Muscle of leg (tissue), 16 donors: ENCODE measurements at places on chromosomes 12 and 14. TPM values are rescaled to one million over a fixed set of nuclear protein-coding genes. Genes with fewer than 3 reads are reported as not detected.

- peaks cover 98% of the 10 kb centered on the region for H3K36me3 ChIP-seq
- no peak overlapping the region for H3K27ac ChIP-seq
- no peak for DNase-seq
- no peaks in the 10 kb centered on the region for H3K27me3 ChIP-seq
Observed at GRCh38 chr12:124347335-124347734, 52.4 kb downstream of the RFLNA start.

DNA sequence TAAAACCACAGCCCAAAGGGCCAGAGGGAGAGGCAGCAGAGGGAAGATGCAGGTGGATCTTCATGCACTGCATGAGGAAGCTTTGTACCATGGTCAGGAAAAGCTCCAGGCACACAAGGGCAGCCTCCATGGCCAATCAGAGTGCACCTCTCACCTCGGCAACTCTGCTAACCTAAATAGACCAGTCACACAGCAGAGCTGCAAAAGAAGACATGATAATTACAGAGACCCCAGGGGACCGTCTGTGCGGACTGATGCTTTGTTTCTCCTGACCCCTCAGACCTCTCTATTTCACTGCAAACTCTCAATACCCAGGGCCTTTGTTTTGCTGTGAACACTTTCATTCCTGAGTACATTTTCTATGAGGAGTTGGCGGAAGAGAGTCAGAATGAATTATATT lies 10.7 kb upstream of the TCL1B start:
- no peak overlapping the region for H3K27ac ChIP-seq
- no peak overlapping the region for H3K4me3 ChIP-seq
- H3K36me3 ChIP-seq, result no peaks in the 10 kb centered on the region
- no peak for DNase-seq
- H3K27me3 ChIP-seq, result peaks cover 4% of the 10 kb centered on the region

TSPAN11 gene
- 9.0 TPM for polyA plus RNA-seq

DNA sequence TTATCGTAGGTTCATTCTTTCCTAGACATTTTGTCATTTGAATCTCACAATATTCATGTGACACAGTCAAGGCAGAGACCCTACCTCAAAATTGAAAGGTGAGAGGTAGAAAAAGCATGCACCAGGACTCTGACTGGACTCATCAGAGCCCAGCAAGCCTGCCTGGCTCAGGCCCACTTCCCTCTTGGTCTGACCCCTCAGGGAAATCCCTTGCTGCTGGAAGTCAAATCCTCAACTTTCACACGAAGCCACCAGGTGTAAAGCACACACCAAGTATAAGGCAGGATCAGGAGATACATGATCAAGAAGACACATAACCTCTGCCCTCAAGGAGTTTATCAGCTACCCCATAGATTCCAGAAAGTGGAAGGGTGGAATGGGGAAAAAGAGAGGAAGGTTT lies 18.8 kb downstream of the NIN start:
- H3K4me3 ChIP-seq, result no peak overlapping the region
- peaks cover 5% of the 10 kb centered on the region for H3K36me3 ChIP-seq
- DNase-seq, result no peak
- no peak overlapping the region for H3K27ac ChIP-seq

TOMM20L gene
- 0.88 TPM for polyA plus RNA-seq

DNA sequence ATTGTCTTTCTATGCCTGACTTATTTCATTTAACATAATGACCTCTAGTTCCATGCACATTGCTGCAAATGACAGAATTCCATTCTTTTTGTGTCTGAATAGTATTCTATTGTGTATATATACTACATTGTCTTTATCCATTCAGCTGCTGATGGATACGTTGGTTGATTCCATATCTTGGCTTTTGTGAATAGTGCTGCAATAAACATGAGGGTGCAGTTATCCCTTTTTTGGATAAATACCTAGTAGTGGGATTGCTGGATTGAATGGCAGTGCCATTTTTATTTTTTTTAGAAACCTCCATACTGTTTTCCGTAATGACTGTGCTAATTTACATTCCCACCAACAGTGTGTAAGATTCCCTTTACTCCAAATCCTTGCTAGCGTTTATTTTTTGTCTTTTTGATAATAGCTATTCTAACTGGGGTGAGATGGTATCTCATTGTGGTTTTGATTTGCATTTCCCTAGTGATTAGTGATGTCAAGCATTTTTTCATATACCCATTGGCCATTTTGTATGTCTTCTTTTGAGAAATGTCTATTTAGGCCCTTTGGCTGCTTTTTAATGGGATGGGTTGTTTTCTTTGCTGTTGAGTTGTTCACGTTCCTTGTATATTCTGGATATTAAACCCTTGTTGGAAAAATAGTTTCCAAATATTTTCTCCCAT lies 2.3 kb downstream of the OAS2 start:
- H3K36me3 ChIP-seq, result no peaks in the 10 kb centered on the region
- no peak overlapping the region for H3K27ac ChIP-seq
- H3K4me1 ChIP-seq, result peaks cover 16% of the 10 kb centered on the region

VDR gene
- 0.51 TPM for polyA plus RNA-seq

SIRT4 gene
- 4.1 TPM for polyA plus RNA-seq

MFAP5 gene
- 151 TPM for polyA plus RNA-seq

DNA sequence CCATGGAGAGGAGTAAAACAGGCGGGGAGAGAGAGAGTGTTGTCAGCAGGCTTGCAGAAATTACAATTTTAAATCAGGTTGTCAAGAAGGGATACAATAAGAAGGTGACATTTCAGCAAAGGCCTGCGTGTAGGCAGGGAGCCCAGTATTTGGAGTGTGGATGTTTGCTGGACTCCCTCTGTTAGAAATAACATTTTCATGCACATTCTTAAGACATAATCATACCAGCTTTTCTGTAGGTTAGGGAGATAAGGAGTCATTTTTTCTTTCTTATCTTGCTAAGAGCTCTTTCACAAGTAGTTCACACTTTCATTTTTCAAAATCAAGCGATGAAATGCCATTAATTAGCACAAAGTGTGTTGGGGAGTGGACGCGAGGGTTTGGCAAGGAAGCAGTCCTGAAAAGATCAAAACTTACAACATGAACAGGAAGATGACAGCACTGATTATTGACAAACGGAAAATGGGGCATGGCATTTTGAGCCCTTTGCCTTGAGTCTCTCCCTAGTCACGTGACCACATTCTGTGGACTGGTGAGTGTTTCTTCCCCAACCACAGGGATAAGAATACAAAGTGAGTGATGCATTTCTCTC lies 160.2 kb downstream of the DAD1 start:
- peaks cover 10% of the 10 kb centered on the region for H3K4me1 ChIP-seq
- H3K27ac ChIP-seq, result no peak overlapping the region
- no peak overlapping the region for H3K4me3 ChIP-seq
- no peaks in the 10 kb centered on the region for H3K36me3 ChIP-seq

- H3K27ac ChIP-seq, result no peak overlapping the region
- H3K27me3 ChIP-seq, result no peaks in the 10 kb centered on the region
- DNase-seq, result no peak
- H3K4me1 ChIP-seq, result peaks cover 31% of the 10 kb centered on the region
- H3K36me3 ChIP-seq, result no peaks in the 10 kb centered on the region
- H3K4me3 ChIP-seq, result no peak overlapping the region
Observed at GRCh38 chr12:11767798-11768197, 118.3 kb downstream of the ETV6 start.

DNA sequence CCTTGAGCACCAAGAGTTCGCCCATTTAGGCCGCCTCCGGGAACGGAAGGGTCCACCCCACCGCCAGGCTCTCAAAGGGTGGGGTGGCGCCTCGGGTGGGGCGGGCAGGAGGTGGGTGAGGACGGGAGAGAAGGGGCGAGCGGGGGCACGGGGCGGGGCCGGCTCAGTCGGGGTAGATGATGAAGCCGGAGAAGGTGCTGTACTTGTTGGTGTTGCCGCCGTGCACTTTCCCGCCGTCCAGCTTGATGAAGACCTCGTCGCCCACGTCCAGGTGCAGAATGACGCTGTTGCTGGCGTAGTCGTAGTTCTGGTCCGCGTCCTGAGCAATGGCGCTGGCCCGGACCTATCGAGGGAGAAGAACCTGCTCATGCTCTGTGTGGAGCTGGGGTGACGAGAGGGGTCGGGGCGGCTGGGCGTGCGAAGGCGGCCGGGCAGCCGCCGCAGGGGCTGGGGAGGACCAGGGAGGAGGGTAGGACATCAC lies 4.1 kb downstream of the C1QL4 start:
- no peak overlapping the region for H3K4me3 ChIP-seq
- DNase-seq, result no peak
- peaks cover 12% of the 10 kb centered on the region for H3K36me3 ChIP-seq
- no peak overlapping the region for H3K27ac ChIP-seq
- peaks cover 68% of the 10 kb centered on the region for H3K27me3 ChIP-seq

OLR1 gene
- polyA plus RNA-seq, result 0.38 TPM

EML5 gene
- polyA plus RNA-seq, result 1.2 TPM

DNA sequence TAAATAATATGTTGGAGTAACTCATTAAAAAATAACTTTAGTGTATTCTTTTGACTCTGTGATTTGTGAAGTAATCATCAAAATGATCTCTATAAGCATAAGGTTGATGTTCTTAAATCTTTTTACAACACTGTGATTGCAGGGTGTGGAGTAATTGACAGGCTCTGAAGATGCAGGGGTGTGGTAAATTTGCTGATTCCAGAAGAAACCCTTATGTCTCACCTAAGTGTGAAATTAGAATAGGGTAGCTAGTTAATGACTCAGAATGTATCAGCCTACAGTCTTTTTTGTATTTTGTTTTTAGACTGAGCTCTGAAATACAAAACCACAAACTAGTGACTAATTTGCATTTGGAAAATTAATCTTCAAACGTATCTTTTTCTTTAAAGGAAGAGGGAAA lies 5.9 kb downstream of the PRPF39 start:
- no peak overlapping the region for H3K4me3 ChIP-seq
- H3K36me3 ChIP-seq, result no peaks in the 10 kb centered on the region
- H3K27me3 ChIP-seq, result no peaks in the 10 kb centered on the region
- DNase-seq, result no peak
- no peak overlapping the region for H3K27ac ChIP-seq
